ENCODE measurements at places on chromosomes 16 and 17.

- no peak for DNase-seq
Observed at GRCh38 chr16:14462811-14463210, 167.2 kb downstream of the PARN start.

GRCh38 chr16:14641926-14642325 lies 9.2 kb downstream of the BFAR start:
- DNase-seq: no peak

DNA sequence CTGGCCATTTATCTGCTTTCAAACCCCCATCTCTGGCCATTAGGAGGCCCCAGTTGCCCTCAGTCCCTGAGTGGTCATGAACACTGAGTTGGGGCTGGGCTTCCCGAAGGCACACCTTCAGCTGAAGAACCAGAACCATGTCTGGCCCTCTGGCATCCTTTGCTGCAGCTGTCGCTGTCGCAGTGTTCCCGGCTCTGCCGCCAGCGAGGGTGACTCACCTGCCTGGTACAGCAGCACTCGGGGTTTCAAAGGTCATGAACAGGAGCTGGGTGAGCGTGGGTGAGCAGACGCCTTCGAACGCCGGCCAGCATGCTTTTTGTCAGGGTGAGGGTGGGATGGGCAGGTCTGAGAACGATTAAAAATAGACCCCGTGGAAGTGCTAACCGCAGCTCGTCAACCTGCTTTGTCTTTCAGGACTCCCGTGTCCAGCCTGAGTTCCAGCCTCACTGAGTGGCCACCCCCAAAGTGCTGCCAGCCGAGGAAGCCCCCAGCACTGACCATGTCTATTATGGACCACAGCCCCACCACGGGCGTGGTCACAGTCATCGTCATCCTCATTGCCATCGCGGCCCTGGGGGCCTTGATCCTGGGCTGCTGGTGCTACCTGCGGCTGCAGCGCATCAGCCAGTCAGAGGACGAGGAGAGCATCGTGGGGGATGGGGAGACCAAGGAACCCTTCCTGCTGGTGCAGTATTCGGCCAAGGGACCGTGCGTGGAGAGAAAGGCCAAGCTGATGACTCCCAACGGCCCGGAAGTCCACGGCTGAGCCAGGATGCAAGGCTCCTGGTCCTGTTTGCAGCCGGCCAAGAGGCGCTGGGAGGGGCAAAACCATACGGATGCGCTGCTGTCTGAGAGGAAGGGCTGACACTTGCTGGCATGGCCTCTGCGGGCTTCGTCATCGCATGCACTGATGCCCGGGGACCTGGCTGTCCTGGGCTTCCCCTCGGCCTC lies 7.6 kb downstream of the SNN start:
- no peak for DNase-seq

- peak; percentile 40 for DNase-seq
Observed at GRCh38 chr16:68289621-68290329, 21.0 kb downstream of the SLC7A6OS start.

GRCh38 chr16:65041667-65042066 lies 80.2 kb downstream of the CDH11 start:
- DNase-seq: no peak

DNA sequence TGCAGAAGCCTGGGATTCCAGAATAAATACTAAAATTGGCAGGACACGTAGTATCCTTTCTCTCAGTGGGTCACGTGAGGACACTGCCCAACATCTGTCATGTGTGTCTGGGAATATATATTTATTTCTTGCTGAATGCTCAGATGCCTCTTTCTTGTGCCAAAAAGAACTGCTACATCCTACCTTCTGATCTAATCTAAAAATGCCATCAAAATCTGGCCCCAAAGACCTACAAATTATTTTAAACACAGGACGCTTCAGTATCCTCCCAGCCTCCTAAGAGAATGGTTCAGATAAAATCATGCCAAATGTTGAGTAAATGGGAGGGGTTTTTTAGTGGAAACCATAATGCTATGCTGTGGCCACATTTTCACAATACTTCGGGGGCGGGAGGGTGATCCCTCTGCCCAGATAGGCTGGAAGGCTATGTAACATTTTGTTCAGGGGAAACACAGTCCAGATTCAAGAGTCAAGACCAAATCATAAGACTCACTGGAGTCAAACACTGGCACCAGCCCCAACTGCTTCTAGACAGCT lies 22.9 kb upstream of the CORO6 start:
- DNase-seq: no peak

- no peak for DNase-seq
Observed at GRCh38 chr17:56125830-56126819, 27.1 kb upstream of the ANKFN1 start.

GRCh38 chr17:13024526-13025257 lies 6.9 kb upstream of the ELAC2 start:
- peak; percentile 65 for DNase-seq

- DNase-seq: no peak
Observed at GRCh38 chr17:70855401-70856054, 686.2 kb downstream of the KCNJ2 start.

DNA sequence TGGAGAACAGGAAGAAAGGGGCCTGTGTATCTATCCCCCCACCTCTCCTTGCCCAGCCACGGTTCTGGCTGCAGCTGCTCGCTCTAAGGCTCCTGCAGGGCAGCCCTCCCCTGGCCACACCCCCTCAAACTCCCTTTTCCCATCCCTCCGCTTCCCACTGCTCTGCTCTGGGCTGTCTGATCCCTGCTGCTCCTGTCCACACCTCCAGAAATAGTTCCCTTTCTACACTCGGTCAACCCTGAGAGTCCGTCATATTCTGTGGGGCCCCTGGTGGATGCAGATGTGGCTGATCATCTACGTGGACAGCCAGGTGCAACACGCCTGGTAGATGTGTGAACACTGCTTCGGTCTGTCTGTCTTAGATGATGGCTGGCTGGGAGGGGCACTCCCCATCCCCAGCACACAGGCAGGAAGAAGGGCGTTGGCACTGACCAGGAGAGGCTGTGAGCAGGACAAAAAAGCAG lies 19.3 kb upstream of the KRT19 start:
- no peak for DNase-seq

DNA sequence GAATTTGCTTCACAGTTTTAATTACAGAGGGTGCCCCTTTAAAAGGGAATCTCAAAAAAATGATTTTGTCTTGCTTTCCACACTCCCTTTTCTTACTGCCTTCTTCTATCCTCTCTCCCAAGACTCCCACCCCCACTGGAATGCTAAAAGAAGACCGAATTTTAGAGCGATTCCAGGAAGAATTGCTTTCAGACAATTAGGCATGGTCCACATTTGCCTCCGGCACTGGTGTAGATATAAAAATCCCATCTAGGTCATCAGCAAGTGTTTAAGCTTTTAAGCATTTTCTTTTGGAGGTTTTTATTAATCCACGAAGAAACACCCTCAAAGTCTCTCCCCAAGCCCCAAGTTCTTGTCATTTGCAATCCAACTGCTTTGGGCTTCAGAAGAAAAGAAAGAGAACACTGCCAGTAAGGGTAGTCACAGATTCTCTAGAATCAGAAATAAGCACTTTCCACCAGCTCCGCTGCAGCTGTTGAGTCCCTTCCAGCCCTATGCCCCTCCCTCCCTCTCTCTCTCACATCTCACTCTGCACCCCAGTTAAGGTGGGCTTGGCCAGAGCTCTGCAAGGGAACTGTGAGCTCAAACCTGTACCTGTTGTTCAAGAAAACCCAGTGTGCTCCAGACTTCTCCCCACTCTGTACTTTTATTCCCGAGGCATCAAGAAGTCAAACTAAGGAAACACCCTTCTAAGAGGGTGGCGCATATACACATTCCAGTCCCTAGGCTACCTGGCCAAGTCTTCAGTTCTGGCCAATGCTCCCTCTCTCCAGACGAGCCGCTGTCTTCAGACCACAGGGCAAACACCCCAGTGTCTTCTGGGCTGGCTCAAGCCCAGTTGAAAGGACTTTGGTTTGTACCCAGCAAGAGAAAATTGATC lies 170.2 kb downstream of the RGS9 start:
- no peak for DNase-seq

- peak; percentile 74 for DNase-seq
Observed at GRCh38 chr16:85935974-85936760, 37.2 kb downstream of the IRF8 start.

DNA sequence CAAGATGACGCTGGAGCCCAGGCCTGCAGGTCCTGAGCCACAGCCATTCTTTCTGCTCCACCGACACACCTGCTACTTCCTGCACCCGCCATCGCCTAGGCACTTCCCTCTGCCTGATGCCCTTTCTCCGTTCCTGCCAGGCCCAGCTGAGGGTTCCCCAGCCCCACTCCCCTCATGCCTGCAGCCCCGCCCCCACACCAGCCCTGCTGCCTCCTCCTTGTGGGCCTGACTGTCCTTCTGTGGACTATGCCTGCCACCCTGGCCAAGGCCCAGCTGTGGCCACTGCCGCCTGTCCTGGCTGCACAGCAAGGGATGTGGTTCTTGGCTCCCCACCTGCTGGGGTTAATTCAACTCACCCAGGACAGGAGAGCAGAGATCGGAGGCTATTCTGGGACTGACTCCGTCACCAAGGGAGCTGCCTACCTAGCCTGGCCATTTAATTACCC lies 7.5 kb downstream of the NATD1 start:
- DNase-seq: no peak

DNA sequence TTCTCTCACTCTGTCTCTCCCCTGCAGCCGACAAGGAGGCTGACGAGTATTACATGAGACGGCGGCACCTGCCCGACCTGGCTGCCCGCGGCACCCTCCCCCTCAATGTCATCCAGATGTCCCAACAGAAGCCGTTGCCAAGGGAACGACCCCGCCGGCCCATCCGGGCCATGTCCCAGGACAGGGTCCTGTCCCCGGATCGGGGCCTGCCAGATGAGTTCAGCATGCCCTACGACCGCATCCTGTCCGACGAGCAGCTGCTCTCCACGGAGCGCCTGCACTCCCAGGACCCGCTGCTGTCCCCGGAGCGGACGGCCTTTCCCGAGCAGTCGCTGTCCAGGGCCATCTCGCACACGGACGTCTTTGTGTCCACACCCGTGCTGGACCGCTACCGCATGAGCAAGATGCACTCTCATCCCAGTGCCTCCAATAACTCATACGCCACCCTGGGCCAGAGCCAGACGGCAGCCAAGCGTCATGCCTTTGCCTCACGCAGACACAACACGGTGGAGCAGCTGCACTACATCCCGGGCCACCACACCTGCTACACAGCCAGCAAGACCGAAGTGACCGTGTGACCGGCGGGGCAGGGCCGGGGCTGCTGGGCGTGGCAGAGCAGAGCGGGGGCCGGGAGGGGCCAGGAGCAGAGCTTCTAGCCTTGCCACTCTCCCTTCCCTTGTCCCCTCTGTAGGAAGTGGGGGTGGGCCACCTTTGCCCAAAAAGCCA lies 40.4 kb upstream of the DNAH9 start:
- no peak for DNase-seq
